ENCODE measurements at places on chromosomes 11 and 22.
A peak's percentile ranks its signal among the peaks of the same experiment; 100 is the strongest.

DNA sequence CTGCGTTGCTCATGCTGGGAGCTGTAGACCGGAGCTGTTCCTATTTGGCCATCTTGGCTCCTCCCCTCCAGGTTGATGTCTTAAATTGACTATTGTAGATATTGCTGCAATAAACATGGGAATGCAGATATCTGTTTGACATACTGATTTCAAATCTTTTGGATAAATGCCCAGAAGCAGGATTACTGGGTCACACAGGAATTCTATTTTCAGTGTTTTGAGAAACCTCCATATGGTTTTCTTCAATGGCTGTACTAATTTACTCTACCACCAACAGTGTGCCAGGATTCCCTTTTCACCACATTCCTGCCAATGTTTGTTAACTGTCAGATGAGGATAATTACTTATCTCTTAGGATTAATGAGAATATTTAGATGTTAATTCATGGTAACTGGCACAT, 467.0 kb downstream of the LUZP2 start:
- no peak for DNase-seq
- no peak overlapping the region for H3K27ac ChIP-seq
- no peaks in the 10 kb centered on the region for H3K4me1 ChIP-seq
- H3K4me3 ChIP-seq = no peak overlapping the region
- H3K27me3 ChIP-seq = no peaks in the 10 kb centered on the region

DNA sequence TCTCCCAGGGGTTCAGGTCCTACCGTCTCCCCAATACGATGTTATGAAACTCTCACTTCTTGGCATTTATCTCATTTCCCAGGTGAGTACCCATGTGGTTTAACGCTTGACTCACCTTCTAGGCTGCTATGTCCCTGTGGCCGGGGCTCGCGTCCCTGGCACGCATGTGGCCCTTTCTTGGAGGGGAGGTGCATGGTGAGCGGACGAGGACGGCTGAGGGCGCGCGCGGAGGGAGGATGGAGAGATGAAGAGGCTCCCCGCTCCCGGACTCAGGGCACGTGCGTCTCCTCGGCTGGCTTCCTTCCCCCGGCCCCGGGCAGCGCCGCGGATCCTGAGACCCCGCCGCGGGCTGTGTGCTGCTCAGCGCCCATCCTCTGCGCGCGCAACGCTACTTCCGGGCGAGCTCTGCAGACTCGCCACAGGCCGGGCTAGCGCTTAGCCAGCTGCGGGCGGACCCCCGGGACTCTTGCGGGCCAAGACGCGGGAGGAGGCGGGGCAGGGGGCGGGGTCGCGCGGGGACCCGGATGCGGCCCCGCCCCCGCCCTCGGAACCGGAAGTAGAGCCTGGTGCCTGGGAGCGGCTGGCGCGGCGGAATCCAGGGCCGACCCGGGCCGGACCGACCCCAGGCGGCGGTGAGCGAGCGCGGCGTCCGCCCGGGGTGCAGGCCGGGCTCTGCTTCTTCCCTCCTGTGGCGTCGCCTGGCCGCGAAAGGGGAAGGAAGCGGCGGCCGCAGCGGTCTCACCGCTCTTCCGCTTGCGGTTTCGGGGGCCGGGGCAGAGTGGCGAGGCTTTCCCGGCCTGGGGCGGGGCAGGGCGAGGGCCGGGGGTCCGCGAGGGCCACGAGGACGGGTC, at the start of gene CTTN:
Gene CTTN, plus strand, starts transcription at position 547 of the 851 bp plus-strand sequence. CDS start 8,769 bp downstream, outside the sequence.
- H3K27me3 ChIP-seq = peaks cover 6% of the 10 kb centered on the region
- DNase-seq = peak; percentile 90
- H3K4me1 ChIP-seq = peaks cover 28% of the 10 kb centered on the region
- peak within 1 kb of the TSS; percentile 95 for H3K4me3 ChIP-seq
- peak within 1 kb of the TSS; percentile 72 for H3K27ac ChIP-seq

GRCh38 chr11:74506823-74507222, 13.3 kb upstream of the LIPT2 start:
- no peak overlapping the region for H3K27ac ChIP-seq
- peaks cover 2% of the 10 kb centered on the region for H3K27me3 ChIP-seq
- H3K4me3 ChIP-seq = no peak overlapping the region
- no peaks in the 10 kb centered on the region for H3K4me1 ChIP-seq
- no peaks in the 10 kb centered on the region for H3K36me3 ChIP-seq
- DNase-seq = no peak

DNA sequence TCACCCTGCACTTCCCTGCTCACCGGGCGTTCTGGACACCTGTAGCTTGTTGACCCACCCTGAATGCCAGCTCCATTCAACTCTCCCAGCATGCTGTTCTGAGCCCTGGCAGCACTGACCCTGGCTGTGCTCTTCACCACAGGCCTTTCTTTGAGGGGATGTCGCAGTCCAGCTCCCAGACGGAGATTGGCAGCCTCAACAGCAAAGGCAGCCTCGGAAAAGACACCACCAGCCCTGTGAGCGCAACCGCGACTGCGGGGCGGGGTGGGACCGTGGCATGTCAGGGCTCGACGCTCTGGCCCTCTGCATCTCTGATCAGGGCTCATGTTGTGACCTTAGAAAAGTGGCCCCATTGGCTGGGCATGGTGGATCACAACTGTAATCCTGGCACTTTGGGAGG, 47.4 kb upstream of the RAB1B start:
- peak overlapping the region; percentile 65 for H3K4me3 ChIP-seq
- DNase-seq = no peak
- no peak overlapping the region for H3K27ac ChIP-seq
- no peaks in the 10 kb centered on the region for H3K4me1 ChIP-seq
- H3K36me3 ChIP-seq = peaks cover 61% of the 10 kb centered on the region
- H3K27me3 ChIP-seq = peaks cover 6% of the 10 kb centered on the region

DNA sequence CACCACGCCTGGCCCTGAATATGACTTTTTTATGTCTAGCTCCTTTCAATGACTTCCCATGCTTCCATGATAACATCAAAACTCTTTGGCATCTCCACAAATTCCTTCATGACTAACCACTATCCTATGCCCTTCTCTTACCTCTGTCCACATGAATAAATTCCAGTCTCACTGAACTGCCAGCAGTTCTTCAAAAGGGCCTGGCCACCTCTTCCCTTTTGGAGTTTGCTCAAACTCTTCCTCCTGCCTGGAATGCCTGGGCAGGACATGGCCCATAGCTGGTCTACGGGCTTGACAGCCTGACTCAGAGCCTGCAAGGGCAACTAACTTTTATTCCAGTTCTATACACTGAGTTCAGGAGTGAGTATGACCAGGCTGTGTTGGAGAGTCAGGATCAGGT, 41.8 kb upstream of the ZBTB16 start:
- H3K4me1 ChIP-seq = no peaks in the 10 kb centered on the region
- no peak overlapping the region for H3K4me3 ChIP-seq
- no peaks in the 10 kb centered on the region for H3K36me3 ChIP-seq

- peaks cover 9% of the 10 kb centered on the region for H3K27me3 ChIP-seq
- peaks cover 8% of the 10 kb centered on the region for H3K4me1 ChIP-seq
- peaks cover 20% of the 10 kb centered on the region for H3K36me3 ChIP-seq
- no peak for DNase-seq
- no peak overlapping the region for H3K27ac ChIP-seq
- H3K4me3 ChIP-seq = peak overlapping the region; percentile 5
Observed at GRCh38 chr22:46907241-46908215, 145.1 kb downstream of the TBC1D22A start.

- peaks cover 12% of the 10 kb centered on the region for H3K27me3 ChIP-seq
- H3K27ac ChIP-seq = no peak overlapping the region
- DNase-seq = no peak
- peaks cover 18% of the 10 kb centered on the region for H3K4me1 ChIP-seq
- peaks cover 11% of the 10 kb centered on the region for H3K36me3 ChIP-seq
- no peak overlapping the region for H3K4me3 ChIP-seq
Observed at GRCh38 chr11:11963067-11963466, 45.4 kb downstream of the DKK3 start.
